ENCODE measurements at places on chromosomes 7 and 10.

DNA sequence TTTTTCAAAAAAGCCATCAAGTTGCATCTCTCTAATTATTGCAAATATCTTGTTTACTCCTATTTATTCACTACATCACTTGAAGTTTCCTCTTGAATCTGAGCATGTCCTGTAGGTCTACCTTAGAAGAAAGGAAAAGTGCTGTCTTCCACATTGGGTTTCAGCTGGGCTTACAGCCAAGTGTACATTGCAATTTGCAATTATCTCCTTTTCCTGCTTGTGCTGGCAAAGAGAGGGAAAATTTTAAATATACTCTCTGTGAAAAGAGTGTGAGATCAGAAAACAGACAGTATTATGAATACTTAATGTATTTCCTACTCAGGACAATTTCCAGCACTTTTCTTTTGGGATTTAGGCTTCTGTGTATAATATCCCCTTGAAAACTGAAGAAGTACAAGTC lies 839.7 kb downstream of the CNTNAP2 start:
- DNase-seq = no peak

DNA sequence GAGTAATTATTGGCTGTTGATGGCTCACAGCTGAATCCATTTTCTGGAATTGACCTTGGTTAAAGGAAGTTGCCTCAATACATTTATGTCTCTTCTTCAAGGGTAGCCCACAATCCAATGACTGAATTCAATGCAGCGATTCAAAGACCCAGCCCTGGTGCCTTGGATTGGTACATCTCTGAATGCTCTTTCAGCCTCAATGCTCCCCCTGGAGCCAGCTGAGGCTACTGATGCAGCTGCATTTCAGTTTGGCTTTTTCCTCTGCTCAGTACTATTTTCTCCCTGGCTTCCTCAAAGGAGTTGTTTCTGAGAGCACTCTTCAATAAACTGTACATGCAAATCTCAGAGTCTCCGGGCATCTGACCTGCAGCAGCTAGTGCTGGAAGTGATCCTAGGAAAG lies 633 bp upstream of the EBLN1 start:
- DNase-seq = no peak

- DNase-seq = no peak
Measured at GRCh38 chr10:59456199-59456598, 93.8 kb upstream of the FAM13C start.

DNA sequence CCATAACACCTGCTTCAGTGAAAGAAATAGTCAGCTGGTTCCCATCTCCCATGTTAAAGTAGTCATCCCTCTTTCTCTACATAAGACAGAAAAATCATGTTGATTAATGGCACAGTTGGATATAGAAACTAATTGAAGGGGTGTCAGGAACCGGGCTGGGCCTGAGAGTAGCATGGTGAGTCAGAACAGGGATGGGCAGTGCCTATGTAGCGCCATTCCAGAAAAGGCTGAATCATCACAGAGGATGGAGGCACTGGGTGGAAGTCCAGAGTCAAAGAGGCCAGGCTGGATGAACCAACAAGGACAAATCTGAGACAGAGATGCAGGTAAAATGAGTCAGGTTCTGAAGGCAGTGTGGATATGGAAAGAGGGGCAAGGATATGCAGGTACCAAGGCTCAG lies 201.2 kb downstream of the LHFPL3 start:
- DNase-seq = no peak

DNA sequence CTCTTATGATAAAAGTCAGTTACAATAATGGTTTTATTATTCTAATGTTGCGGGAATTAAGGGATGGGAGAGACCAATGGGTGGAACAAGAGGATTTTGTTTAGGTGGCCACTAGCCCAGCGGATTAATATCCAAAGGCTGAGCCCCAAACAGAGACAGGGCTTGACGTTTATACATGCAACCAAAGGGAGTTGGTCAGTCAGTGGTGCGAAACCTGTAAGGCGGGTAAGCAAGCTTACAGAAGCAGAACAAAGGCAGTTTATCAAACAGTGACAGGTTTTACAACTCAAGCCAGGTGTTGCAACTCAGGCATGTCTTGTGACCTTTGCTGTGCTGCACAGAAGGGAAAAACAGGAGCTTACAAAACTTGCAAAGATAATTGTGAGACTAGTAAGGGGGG lies 622.9 kb upstream of the MBL2 start:
- no peak for DNase-seq

GRCh38 chr7:3043544-3044371 lies at the start of gene CARD11:
Gene CARD11, minus strand, starts transcription at chr7:3043867. Its CDS starts 85,361 bp downstream, at chr7:2958506.
- no peak for DNase-seq

DNA sequence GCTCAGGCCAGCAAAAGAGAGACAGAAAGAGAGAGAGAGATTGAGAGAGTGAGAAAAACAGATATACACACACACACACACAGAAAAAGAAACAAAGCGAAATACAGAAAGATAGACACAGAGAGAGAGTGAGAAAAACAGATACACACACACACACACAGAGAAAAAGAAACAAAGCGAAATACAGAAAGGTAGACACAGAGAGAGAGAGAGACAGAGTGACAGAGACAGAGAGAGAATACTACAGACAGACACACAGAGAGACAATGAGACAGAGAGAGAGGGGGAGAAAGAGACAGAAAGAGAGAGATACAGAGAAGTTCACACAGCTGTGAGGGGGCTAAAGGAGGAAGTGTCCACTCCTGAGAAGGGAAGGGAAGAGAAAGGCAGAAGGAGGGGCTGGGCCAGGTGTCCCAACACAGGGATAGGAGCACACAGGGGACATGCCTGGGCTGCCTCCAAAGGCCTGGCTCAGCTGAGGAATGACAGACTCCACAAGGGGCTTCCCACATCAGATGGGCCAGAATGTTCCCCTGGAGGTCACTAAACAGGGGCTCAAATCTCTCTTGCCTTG lies 4.3 kb downstream of the GCK start:
- DNase-seq = no peak

Measured in cerebellar nuclear complex (tissue), 1 donor.